Anterior cingulate cortex (tissue), 58 donors: ENCODE measurements at places on chromosomes 7 and 10.

GRCh38 chr10:49562893-49563292, 24.0 kb upstream of the ERCC6 start:
- DNase-seq, result no peak

GRCh38 chr7:158804335-158804734, 25.0 kb downstream of the ESYT2 start:
- DNase-seq, result no peak

- no peak for DNase-seq
Measured at GRCh38 chr10:23945845-23946244, 263.1 kb upstream of the KIAA1217 start.

DNA sequence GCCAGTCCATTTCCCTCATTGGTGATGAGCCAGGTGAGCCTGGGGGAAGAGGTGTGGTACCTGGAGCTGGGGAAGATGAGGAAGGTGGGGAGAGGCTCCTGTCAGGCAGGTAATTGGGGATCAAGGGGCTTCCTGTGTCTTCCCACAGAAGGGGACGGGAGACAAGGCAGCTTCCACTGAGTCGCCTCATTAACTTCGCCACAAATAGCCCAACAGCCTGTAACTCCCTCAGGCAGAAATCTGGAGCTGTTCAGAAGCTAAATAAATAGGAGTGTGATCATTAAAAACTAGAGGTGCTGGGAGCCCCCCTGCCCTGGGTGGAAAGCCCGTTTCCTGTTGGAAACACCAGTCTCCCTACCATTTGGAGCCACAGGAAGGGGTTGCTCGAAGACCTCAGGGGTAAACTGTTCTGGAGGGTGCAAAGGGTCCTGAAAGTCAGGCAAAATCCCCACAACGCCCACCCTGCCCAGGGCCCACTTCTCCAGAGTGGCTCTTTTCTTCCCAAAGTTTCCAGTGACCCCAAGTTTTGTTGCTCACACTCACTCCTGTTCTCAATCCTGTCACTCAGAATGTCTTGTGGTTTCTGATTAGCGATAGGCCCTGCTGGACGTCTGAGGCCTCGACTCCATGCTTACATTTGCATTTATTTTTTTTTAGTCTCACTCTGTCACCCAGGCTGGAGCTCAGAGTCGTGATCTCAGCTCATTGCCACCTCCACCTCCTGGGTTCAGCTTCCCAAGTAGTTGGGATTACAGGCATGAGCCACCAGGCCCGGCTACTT, 25.7 kb downstream of the UNC5B start:
- no peak for DNase-seq

GRCh38 chr10:132453470-132453861, 56.5 kb downstream of the PWWP2B start:
- no peak for DNase-seq

- DNase-seq, result no peak
Measured at GRCh38 chr7:106806556-106806955, 58.5 kb upstream of the PIK3CG start.

GRCh38 chr7:139776486-139777132, 1.2 kb downstream of the HIPK2 start:
- DNase-seq, result no peak

DNA sequence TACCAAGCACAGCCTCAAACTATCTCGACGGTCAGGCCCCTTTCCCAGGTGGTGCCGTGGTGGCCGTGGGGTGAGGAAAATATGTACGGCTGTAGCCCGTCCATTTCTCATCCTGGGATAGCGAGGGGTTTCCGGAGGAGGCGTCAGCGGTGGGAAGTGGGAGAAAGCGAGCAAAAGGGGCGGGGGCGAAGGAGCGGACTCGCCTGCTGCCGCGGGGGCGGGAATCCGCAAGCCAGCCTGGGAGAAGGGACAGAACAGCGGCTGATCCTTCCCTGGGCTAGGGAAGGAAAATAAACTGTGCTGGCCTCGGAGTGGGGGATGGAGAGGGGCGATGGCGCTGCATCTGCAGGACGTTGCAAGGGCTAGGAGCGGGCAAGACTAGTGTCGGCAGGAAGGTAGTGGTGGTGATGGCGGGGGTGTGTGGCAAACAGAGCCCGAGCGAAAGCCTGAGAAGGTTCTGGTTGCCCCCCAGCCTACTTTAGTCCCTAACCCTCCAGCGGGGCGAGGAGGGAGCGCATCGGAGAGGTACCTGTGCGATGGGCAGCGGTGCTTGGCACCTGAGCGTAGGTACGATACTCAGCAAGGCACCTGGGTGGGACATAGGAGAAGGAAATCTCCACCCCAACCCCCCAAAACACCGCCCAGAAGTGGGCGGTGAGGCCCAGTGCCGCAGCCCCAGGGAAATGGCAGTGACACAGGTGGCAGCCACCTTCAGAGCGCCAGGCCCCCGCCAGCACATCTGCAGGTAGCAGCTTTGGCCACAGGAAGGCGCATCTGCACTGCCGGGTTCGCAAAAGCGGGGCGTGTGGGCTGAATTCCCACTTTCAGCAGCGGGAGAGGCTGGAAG, 49.9 kb upstream of the STEAP1B start:
- no peak for DNase-seq

DNA sequence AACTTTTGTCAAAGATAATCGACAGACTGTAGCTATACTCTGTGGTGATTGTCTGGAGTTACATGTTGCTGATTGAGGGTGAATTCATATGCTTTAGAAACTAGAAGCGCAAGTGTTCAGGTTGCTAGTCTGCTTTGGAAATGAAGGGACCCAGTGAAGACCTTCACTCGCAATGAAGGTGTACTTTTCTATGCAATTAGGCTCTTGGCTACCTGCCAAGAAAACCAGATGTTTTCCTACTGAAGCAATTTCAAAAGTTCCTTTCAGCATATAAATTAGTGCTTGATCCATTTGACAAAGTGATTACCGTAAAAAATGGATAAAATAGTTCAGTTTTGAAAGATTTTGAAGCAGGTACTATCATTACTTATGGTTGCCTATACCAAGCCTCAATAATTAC, 10.0 kb upstream of the STK31 start:
- DNase-seq, result no peak

DNA sequence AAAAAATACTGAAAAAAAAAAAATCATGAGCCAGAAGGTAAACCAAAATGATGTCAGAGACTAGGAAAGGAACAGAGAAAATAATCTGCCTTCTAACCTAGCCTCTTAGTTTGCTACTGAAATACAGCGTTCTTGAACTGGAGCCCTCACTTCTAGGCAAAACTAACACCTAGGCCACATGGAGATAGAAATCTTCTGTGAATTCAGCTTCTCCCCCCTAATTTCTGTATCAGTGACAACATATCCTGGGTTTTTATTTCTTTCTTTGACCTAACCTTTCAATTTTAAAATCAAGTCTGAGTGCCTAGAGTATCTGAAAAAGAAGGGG, 100.1 kb upstream of the GLCCI1 start:
- no peak for DNase-seq

DNA sequence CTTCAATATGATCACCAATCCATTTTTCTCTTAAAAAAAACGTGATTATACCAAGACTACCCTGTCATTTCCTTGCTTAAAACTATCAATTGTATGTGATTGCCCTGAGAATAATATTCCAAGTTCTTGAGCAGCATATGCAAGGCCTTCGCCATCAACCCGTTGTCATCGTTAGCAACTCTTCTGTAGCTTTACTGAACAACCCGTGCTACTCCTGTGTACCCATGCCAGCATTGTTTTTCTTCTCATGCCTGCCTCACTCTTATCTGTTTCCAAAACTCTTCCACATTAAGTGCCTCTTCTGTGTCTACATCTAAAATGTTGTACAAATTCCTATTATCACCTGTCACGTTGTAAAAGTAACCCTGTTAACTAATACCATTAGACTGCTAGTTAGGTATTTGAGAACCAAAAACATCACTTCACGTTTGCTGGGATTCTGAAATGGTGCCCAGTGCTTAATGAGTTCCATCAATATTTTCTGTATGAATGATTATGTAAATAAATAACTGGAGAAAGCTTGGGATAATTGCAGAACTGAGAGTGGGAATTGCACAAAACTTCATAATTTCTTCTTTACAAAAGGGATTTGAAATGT, 10.5 kb downstream of the CAV2 start:
- DNase-seq, result no peak

DNA sequence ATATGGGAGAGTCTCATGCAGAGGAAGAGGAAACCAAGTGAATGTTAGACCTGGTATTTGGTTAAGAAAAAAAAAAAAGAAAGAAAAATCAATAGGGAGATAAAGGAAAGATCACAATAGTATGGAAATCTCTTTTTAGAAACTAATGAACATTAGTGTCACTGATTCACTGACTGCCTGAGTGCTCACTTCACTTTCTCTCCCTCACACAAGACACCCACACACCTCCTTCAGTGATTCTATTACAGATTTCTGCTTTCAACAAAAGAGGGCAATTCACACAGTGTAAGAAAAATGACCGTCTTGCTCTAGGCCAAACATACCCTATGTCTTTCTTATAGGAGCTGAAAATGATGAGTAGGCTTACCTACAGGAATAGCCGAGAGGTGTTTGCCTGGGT, 6.0 kb downstream of the GPR158 start:
- DNase-seq, result no peak

DNA sequence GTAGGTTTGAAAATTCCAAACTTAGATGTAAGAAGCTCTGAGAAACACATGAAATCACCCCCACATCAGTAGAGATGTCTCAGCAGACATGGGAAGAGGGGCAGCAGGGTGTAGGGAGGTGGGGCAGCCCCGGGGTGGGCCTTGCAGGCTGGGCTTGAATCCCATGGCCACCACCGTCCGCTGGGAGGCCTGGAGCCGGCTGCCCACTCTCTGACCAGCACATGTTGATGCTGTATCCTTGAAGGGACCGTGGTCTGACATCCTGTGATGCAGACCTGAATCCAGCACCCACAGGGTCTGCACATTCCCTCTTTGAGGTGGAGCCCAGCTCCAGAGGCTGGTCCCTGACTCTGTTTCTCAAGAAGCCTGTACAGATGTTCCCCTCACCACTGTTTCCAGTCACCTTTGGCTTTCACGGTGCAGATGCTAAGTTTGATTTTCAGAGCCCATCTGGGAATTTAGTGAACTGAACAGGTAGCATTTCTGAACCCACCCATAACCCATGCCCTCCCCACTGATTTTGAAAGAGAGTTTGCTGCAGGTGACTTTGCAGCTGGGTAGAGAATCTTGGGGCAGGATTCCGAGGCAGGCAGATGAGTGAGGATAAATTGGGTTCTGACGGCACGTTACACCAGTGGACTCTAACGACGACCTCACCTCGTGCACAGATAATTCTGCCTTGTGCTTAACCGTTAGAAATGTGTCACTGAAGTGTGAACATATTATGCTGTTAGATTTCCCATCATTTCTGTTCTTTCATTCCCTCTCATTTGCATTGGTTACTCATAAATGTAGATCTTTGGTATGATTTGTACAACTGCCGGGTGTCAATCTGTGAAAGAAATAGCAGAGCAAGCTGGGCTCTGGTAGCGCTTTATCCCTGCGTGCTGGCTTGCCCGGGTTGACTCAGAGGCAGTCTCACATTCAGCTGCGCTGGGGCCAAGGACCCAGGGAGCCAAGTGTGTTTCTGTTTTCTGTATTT, 45.7 kb downstream of the IKZF1 start:
- DNase-seq, result no peak

DNA sequence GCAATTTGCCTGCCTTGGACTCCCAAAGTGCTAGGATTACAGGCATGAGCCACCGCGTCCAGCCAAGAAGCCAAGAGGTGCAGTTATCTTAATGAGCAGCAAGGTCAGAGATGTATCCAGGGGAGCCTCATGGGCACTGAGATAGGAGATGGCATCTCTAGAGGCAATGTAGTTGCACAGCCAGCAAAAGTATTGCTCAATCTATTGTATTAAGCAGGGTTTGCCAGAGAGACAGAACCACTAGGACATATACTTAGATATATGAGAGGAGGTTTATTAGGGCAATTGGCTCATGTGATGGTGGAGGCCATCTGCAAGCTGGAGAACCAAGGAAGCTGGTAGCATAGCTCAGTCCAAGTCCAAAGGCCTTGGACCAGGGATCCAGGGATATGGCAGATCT, 16.3 kb upstream of the VPS26A start:
- DNase-seq, result no peak

DNA sequence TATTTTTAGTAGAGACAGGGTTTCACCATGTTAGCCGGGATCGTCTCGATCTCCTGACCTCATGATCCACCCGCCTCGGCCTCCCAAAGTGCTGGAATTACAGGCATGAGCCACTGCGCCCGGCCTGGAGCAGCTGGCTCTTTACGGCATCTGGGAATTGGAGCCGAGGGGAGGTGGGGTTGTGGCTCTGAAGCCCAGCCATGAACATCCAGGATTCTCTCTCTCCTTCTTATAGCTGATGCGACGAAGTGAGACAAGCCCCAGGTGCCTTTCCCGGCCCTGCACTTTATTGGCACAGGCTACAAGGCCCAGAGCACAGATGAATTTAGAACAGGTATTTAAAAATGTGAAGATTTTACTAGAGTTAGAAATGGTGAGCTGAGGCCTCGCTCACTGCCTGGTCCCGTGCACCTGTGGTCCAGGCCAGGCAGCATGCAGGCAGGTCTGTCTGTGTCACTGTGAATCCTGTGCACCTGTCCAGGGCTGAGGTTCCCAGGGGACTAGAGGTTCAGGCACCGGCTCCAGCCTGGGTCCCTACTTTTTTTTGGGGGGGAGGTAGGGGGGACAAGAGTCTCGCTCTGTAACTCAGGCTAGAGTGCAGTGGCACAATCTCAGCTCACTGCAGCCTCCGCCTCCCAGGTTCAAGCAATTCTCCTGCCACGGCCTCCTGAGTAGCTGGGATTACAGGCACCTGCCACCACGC, 379.7 kb upstream of the FOXK1 start:
- no peak for DNase-seq

GRCh38 chr10:48762064-48763042, 77.7 kb downstream of the WDFY4 start:
- DNase-seq, result no peak

GRCh38 chr10:87593702-87594101, 66.0 kb upstream of the PAPSS2 start:
- no peak for DNase-seq

- DNase-seq, result no peak
Measured at GRCh38 chr10:126384269-126384873, 3.9 kb downstream of the ADAM12 start.

- no peak for DNase-seq
Measured at GRCh38 chr10:110918269-110918642, 724 bp downstream of the BBIP1 start.

DNA sequence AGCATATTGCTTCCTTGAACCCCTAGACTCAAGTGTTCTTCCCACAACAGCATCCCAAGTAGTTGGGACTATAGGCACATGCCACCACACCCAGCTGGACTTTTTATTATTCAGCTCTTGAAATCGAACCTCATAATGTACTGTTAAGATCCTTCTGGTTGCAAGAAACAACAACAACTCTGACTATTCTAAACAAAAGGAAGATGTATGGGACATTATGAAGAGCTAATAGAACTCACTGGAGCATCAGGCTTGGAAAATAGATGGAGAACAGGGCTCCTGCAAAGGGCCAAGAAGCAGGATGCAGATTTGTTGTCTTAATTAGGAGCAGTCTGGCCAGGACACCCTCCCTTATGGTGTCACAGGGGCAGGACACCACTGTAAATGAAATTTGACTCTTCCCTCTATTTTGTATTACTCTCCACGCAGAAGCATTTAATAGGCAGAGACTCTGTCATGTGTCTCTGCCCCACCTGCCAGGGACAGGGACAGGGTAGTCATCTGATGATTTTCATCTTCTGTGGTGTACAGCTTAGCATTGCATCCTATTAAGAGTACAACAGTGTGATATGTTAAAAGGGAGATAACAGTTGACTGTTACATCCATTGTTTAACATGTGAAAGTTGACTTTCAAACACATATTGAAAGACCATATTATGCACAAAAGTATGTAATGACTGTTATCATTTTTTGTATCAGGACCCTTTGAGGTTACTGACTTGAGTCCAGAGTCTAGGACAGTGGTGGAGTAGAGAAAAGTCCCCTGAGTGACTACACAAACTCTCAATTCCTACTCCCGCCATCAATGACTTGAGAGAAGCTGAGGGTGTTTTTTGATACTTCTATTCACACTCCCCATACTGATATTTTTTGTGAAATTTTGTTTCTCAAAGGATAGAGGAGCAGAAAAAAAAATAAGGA, 157.3 kb downstream of the LRRC4 start:
- DNase-seq, result no peak
